ENCODE measurements at places on chromosomes 1 and 21. TPM values are rescaled to one million over a fixed set of nuclear protein-coding genes. Genes with fewer than 3 reads are reported as not detected.
A peak's percentile ranks its signal among the peaks of the same experiment; 100 is the strongest.

DNA sequence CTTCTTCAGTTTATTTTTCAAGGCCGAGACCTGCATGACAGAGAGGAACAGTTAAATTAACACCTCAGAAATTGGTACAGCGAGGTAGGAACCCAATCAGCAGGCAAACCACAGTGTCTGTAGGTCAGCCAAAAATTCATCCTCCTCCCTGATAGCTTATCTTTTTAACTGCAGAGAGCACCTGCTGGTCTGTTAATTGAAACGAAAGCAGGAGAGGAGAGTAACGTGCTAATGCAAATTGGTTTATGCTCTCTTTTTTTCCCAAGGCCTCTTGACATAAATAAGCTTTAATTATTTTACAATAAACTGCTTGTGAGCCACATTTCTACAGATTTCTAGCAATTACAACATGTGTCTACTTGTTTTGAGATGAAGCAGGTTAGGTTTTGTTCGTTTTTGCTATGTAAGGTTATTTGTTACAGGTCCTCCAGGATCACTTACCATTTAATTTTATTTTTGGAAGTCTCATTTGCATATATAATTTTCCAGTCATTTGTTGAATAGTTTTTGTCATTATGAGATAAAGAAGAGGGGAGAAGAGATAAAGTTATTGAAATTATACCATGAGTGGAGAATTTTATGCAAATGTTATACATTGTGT is 179.9 kb downstream of the DENND1B start:
- no peak for ATAC-seq

DNA sequence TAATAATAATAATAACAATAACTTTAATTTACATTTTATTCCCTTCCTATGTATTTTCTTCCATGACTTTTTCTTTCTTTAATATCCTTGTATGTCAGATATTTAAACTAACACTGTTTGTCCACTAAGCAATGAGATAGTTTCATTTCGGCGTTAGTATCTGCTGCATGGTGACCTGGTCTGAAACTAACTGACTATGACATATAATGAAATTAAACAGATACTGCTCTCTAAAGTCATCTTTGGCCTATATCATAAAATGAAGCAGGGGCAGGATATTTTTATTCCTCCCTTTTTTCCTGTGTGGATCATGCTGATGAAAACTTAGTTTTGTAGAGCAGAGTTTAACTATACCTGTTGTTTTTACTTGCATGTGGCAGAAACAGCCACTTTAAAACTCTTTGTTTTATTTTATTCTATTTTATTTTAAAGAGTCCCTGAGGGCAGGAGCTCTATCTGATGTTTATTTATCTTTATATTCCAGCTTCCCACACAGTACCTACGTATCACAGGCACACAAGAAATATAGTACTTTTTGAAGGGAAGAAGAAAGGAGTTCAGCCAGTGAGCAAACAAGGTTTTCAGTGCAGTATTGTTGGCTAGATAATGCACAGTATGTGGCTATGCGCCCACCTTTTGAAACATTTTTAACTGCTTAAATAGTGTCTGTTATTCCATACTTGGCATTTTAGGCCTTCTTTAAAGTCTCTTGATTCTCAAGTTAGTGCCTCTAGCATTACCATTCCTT is 165.6 kb downstream of the PHTF1 start:
- no peak for ATAC-seq

Gene OR6K3
- total RNA-seq, result not detected

DNA sequence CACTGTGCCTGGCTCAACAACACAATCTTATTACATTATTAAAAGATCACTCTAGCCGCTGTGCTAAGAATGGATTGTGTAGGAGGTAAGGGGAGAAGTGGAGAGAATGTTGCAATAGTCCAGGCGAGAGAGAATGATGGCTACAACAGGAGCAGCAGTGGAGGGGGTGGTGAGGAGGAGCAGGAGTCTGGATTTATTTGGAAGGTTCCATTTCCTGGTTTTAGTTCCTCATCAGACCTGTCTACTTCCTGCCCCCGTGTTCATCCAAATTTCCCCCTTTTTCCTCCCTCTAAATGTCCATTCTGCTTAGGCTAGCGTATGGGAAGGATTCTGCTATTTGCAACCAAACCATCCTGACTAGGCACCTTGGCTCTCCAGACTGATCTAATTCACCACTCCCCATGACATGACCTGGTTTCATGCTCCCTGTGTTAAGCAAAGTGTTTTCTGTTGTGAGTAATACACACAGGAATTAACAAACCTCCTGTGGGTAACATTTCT is 35.1 kb upstream of the EYA3 start:
- ATAC-seq, result no peak

Gene HCRTR1
- total RNA-seq, result 0.35 TPM

GRCh38 chr1:201254625-201255478 is 28.5 kb upstream of the PKP1 start:
- peak; percentile 93 for ATAC-seq

Gene VCAM1
- total RNA-seq, result 84.0 TPM

DNA sequence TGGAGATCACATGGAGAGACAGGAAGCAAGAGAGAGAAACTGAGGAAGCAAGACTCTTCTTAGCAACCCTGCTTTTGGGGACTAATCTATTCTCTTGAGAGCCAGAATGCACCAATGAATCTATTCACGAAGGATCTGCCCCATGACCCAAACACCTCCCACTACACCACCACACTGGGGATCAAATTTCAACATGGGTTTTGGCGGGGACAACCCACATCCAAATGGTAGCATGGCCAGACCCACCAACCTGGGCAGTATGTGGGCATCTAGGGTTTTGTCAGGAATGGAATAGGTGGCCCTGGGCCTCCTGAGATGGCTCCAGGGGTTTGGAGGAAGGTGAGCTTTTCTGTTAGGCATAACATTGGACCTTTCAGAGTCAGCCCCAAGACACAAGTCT is 33.7 kb downstream of the NENF start:
- ATAC-seq, result no peak

DNA sequence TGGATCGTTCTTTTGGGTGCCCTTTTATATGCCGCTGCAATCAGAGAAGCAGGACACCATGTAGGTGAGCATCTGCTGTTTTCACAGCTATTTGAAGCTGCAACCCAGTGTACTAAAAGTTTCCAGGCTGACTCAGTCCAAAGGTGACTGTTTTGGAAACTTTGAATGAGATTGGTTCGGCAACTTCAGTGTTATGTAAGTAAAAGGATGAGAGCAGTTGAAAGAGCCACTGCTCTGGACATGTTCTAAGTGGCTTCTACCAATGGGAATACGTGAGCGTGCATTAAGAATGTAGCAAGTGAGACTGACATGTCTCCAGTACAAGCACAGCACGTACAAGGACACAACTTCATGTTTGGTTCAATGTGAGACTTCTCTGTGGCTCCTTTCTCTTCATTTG is 55.6 kb downstream of the DDR2 start:
- ATAC-seq, result no peak

- no peak for ATAC-seq
These were observed 549.5 kb upstream of the OLFM3 start for GRCh38 chr1:102546251-102546650.

DNA sequence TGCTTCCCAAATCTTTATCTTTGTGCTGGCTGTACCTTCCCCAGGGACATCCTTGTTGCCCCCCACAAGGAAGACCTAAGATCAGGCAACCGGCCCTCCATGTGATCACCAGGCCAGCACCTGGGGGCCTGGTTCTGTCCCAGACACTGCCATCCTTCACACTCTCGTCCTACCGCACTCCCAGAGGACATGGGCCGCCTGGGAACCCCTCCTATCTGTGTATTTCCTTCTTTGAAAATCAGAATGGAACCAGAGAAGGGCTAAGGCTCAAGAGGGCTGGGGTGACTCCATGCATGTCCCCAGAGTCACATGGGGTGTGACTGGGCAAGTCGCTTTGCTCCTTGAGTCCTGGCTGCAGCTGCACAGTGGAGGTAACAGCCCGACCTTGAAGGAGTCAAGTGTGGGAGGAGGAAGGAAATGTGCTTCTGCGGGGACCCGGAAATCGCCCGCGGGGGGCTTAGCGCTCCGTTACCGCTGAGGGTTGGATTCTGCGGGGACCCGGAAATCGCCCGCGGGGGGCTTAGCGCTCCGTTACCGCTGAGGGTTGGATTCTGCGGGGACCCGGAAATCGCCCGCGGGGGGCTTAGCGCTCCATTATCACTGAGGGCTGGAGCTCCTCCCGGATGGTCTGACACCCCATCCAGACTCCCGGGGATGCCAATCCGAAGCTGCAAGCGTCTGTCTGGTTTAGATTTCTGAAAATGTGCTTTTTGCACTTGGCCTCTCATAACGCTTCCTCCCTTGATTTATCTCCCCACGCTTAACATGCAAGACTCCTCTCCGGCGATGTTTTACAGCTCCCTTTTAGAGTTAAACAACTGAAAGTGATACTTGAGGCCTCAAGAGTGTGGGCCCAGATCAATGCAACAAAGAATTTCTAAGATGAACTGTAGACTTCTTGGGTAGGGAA is 278.9 kb downstream of the NPHP4 start:
- no peak for ATAC-seq

Gene TTC22
- 2.2 TPM for total RNA-seq

DNA sequence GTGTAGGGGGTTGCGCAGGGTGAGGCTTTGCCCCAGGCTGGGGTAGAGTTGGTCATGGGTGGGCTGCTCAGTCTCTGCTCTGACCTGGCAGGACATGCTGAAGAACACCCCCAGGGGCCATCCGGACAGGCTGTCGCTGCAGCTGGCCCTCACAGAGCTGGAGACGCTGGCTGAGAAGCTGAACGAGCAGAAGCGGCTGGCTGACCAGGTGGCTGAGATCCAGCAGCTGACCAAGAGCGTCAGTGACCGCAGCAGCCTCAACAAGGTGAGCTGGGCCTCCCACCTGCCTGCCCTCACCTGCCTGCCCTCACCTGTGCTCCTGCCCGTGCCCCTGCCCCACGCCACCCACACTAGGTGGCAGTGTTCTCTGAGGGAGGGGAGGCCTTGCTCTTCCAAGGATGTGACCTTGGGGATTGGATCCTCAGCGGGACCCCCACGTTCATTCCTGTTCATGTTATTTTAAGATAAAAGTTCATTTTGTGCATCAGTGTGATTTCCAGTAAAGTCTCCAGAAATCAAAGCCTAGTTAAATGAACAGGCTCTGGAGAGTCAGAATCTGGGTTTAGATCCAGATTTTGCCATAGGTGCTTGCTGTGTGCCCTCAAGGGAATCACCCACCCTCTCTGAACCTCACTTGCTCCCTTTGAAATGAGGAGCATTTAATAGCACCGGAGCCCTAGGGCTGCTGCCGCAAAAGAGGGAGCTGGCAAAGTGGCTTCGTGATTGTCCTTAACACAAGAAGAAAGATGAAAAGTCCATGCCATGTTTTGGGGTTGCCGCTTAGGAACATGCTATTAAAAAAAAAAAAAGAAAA is 87.9 kb downstream of the ARHGEF10L start:
- no peak for ATAC-seq

DNA sequence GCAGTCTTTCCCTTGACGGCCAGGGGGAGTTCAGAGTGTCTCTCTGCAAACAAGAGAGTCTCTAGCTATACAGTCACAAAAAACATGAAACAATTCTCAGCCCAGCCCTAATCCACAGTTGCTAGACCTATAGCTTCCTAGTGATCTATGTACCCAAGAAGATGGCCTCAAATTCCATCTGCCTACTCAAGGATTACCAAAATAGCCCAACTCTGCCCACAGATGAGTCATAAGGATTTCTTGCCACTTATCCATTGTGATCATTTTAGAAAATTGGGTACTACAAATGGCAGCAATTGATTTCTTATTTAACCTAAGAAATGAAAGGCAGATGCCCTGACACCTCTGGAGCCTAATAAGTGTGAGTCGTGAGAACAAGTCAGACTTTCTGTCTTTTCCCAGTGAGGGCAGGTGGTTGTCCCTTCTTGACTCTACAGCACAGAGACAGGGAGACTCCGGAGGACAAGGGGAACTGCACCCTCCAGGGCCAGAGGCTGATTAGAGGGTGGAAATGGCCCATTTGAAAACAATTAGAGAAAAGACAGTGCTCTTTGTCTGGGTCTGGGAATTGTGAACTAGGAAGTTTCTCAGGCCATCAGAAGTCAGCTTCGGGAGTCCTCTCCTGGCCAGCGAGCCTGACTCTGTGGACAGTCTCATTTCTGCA is 65.4 kb downstream of the ABCA4 start:
- no peak for ATAC-seq

- ATAC-seq, result no peak
These were observed 9.0 kb downstream of the CLIC4 start for GRCh38 chr1:24754229-24754628.

DNA sequence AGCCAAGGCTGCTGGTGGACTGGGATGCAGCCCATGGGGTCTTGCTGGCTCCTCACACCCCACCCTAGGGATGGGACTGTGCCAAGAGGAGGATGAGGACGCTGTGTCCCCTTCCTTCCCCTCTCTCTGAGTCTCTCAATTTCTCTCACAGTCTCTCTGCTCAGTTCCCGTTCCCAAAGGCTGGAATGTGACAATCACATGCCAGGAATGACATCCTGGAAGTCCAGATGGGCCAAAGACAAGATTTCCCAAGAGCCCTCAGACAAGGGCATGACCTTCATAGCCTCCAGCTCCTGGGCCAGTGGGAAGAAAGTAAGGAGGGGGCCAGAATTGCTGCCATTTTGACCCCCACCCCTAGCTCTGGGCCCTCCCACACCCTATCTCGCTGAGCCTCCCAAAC is 7.6 kb upstream of the CDCP2 start:
- ATAC-seq, result no peak

DNA sequence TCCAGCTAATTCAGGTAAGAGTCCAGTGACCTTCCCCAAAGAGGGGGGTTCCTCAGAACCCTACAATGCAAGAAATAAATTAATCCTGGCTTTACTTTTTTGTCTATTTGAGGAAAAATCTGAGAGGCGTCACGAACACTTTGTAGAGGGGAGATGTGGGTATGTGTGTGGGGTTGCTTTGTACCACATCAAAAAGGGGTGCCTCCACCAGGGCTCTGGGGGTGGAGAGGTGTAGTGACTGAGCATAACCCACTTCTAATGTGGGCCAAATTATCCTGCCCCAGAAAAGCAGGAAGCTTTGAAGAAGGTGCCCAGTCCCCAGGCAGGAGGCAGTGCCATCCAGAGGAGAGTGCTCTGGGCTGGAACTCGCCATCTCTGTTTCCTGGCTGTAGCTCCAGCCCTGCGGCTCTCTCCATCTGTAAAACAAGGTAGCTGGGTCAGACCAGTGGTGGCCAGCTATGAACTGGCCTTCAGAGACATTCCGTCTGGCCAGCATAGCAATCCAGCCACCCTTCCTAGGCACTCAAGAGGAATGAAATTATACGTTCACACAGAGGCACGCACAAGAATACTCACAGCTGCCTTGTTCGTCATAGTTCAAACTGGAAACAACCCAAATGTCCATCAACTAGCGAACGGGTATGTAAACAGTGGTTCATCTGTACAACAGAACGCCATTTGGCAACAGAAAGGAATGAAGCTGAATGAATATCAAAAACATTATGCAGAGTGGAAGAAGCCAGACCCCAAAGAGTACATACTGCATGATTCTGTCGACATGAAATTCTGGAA is 45.4 kb upstream of the TNFRSF1B start:
- ATAC-seq, result peak; percentile 69

- ATAC-seq, result no peak
These were observed 66.0 kb upstream of the TINAGL1 start for GRCh38 chr1:31510304-31510703.

- no peak for ATAC-seq
These were observed 15.2 kb upstream of the ALX3 start for GRCh38 chr1:110085671-110086070.

- ATAC-seq, result no peak
These were observed 121.5 kb downstream of the SIM2 start for GRCh38 chr21:36820176-36821031.

GRCh38 chr1:8239039-8239305 is 78.9 kb upstream of the SLC45A1 start:
- peak; percentile 23 for ATAC-seq

Gene RNU1-1
- 11,983 TPM for total RNA-seq

All from motor neuron (in vitro differentiated cells).